ENCODE measurements at places on chromosomes 4 and X.

DNA sequence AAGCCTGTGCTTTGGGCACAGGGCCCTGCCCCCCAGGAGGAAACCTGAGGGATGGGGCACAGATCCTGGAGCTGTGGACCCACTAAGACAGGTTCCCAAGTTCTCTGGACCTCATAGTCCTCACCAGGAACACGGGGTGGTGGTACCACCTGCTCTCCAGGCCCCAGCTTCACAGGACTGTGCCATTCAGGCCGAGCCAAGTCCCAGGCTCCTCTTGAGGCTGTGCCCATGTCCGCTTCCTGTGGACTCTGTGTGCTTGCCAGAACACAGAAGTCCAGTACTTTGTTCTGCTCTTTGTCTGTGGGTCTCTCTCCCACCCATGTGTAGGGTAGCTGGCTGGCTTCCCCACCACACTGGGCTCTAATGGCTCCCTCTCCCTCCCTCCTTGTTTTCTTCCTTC, 104.5 kb upstream of the PSAPL1 start:
- no peak for DNase-seq

- no peak for DNase-seq
Measured at GRCh38 chr4:94763005-94763404, 5.2 kb downstream of the BMPR1B start.

DNA sequence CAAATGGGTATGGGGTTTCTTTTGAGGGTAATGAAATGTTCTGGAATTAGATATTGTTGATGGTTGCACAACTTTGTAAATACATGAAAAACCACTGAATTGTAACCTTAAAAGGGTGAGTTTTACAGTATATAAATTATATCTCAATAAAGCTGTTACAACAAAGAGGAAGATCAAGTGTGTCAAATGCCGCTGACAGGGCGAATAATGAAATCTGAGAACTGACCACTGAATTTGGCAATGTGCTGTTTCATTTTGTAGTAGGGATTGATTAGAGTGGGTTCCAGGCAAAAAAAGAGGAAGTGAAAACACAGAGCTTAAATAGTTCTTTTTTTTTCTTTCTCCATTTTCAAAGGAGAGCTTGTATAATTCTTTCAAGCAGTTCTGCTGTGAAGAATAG, 161.1 kb upstream of the NAP1L5 start:
- DNase-seq = no peak

DNA sequence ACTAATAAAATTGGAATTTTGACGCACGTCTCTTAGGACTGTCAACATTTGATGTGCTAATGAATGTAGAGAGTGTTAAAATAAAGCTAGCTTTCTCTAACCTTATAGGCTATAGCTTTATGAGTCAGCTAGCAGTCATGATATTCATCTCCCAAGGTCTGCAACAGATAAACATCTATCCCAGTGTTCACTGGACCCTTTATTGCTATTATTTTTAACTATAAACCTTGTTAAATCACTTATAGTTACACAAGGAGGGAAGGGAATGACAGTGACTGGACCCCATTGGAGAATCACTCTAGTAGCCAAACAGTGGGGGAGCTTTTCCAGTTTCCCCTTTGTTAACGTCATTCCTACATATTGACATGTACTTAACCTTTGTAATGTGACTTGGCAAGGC, 67.9 kb upstream of the SHISA3 start:
- peak; percentile 44 for DNase-seq

GRCh38 chr4:121272526-121272925, 108.3 kb downstream of the QRFPR start:
- peak; percentile 76 for DNase-seq

DNA sequence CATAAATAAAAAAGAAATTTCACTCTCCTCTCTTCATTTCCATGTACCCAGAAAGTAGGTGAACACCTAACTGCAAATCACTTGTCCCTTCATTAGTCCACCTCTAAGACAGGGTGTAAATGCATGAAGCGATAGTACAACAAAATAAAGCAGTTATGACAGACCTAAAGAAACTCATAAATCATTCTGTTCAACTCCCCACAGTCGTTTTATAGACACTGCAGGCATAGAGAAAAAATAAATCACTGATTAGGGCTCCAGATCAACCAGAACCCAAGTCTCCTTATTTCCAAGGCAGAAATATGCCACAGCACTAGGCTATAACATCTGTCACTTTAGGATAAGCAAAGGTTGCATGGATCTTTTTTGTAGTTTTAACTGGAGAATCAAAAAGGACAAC, 3.0 kb downstream of the RASGEF1B start:
- no peak for DNase-seq

DNA sequence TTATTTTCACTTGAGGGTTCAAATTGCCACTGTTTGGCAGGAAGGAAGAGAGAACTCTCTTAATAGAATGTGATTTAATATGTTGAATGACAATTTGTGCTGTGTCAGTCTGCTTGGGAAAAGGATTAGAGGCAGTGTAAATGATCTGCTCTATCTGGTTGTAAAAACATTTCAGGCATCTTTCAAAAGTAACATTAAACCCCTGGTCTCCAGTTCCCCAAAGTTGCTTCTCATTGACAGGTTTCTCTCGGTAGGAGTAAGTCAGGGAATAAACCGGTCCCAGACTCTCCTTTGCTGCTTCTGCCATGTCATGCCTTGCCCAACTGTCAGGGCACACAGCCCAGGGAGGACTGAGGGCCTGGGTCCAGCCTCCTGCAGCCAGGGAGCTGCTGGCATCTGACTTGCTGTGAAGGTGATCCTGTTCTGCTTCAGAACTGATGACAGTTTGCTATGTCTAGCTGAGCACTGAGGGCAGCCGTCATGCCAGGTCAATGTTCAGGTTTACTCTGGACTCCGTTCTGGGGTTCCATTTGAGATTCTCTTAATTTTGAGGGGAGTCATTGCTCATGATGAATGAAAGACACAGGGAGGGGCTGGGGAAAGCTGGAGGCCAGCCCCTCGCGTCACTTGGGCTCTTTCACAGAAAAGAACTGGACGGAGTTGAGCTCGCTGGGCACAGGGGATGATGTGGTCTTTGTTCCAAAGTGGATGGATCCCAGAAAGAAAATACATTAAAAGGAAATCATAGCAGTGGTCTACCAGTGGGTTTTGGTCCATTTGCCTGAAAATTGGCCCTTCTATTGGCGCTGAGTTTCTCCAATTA, 312.4 kb downstream of the ARHGAP10 start:
- DNase-seq = no peak

DNA sequence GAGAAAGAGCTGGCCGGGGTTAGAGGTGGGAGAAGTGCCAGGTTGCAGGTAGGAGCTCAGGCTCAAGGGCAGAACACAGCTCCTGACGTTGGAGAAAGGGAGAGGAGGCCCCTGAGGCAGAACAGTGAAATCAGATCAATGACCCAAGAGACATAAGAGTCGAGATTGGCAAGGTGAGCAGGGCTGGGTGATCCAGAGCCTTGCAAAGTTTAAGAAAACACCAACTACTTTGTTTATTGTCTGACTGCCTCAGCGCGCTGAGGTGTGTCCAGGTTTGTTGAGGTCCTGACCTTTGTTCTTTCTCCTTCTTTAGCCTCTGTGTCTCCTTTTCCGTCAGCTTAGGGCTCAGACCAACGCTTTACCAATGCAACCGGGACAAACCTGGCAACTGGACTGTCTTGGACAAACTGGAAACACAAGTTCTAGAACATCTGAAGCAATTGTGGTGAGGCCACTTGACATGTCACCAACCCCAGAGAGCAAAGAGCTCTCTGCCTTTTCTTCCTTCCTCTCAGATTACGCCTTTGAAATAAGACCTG, 28.3 kb downstream of the CHRNA9 start:
- no peak for DNase-seq

GRCh38 chrX:80807992-80808735, 1.5 kb downstream of the BRWD3 start:
- peak; percentile 80 for DNase-seq

GRCh38 chr4:124525524-124525923, 187.0 kb downstream of the ANKRD50 start:
- DNase-seq = no peak

All from mesenchymal stem cell (in vitro differentiated cells and primary cell).